ENCODE measurements at places on chromosomes 11 and 22. TPM values are rescaled to one million over a fixed set of nuclear protein-coding genes. Genes with fewer than 3 reads are reported as not detected.

The TOP3B gene
- 23.5 TPM for total RNA-seq

The SBF1 gene
- 34.5 TPM for total RNA-seq

The PGR gene
- total RNA-seq = 0.28 TPM

The IL17REL gene
- not detected for total RNA-seq

The CRKL gene
- 46.5 TPM for total RNA-seq

The KMT5B gene
- total RNA-seq = 36.0 TPM

The DEPDC7 gene
- 21.3 TPM for total RNA-seq

The OR52H1 gene
- not detected for total RNA-seq

The FAM227A gene
- 2.9 TPM for total RNA-seq

The PATE4 gene
- not detected for total RNA-seq

The UCP3 gene
- total RNA-seq = 0.80 TPM

The CNIH2 gene
- total RNA-seq = 1.7 TPM

The SCGB2A2 gene
- not detected for total RNA-seq

The RBM14 gene
- 31.1 TPM for total RNA-seq

The TMEM86A gene
- 1.7 TPM for total RNA-seq

GRCh38 chr11:37468344-37468743, 870.3 kb upstream of the RAG2 start:
- no peak overlapping the region for H3K4me3 ChIP-seq
- H3K36me3 ChIP-seq = no peaks in the 10 kb centered on the region
- no peaks in the 10 kb centered on the region for H3K4me1 ChIP-seq
- no peaks in the 10 kb centered on the region for H3K27me3 ChIP-seq
- H3K27ac ChIP-seq = no peak overlapping the region
- no peak for DNase-seq

DNA sequence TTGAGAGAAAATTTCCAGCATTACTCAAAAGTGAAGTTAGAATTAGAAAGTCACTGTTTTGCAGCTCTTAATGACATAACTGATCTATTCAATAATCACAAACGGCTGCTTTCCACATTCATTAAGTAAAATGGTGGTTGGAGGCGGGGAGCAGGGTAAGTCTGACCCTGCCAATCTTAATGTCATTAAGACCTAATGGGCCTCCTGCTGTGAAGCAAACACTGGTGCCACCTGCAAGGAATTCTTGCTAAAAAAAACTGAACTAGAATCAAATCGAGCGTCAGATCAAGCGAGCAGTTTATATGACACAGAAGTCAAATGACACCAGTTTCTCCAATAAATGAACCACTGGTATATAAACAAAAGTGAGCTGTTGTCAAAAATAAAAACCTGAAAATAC, 351.5 kb downstream of the BRD1 start:
- DNase-seq = no peak
- H3K4me3 ChIP-seq = no peak overlapping the region
- H3K27ac ChIP-seq = no peak overlapping the region

- no peak overlapping the region for H3K27ac ChIP-seq
- no peaks in the 10 kb centered on the region for H3K27me3 ChIP-seq
- DNase-seq = no peak
- H3K4me3 ChIP-seq = no peak overlapping the region
Observed at GRCh38 chr22:27650572-27650971, 151.0 kb downstream of the MN1 start.

DNA sequence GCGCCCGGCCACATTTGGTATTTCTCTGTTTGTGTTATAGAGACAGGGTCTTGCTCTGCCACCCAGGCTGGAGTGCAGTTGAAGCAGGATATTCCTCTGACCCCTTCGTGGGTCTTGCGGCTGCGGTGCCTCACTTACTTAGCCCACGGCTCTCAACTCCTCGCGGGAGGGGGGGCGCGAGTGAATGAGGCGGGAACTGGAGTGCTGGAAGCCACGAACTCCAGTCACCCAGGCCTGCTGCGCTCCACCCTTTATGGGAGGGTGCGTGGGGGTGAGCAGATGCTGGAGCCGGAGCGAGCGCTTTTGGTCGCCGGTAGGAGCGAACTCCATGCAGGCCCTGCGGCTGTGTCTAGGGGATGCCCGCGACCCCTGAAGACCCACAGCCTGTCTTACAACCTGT, 1.8 kb downstream of the C11orf54 start:
- H3K4me1 ChIP-seq = peaks cover 21% of the 10 kb centered on the region
- H3K4me3 ChIP-seq = no peak overlapping the region
- no peak for DNase-seq
- H3K27me3 ChIP-seq = no peaks in the 10 kb centered on the region
- H3K36me3 ChIP-seq = peaks cover 8% of the 10 kb centered on the region

GRCh38 chr11:67277231-67277961, 11.1 kb downstream of the GRK2 start:
- H3K4me3 ChIP-seq = no peak overlapping the region
- DNase-seq = no peak
- H3K27ac ChIP-seq = no peak overlapping the region

DNA sequence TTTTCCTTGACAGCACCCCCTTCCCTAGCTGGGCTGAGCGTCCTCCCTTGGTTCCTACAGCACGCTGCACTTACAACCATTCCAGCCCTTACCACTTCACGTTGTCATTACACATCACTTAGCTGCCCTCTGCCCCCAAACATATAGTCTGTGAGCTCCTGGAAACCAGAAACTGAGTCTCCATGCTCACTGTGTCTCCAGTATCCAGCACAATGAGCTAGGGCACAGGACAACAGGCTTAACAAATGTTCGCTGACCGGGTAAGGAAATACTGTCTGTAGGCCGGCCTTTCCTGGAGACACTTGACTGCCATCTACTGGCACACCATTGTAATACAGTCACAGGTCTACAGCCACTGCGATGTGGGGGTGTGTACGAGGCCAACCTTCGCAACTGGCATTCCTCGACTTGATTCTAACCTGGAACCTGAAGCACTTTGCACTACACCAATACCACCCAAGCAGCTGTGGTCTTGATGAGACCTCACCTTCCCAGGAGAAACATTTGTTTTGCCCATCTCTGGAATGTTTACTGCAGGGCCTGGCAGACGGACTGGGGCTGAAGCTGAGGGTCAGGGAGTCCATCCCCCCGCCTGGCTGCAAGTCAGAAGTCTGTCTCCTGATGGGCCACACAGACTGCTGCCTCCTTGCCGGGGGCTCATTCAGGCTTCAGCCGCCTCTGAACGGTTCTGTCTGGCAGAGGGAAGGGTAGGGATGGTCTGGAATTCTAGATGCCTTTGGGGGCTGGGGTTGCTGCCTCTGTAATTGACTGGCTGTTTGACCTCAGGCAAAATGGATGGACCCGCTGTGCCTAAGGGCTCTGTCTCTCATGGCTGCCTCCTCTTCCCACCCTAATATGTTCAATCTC, 72.0 kb downstream of the SYN3 start:
- H3K4me1 ChIP-seq = peaks cover 18% of the 10 kb centered on the region
- peak overlapping the region; percentile 72 for H3K27ac ChIP-seq
- H3K36me3 ChIP-seq = no peaks in the 10 kb centered on the region
- H3K4me3 ChIP-seq = no peak overlapping the region

DNA sequence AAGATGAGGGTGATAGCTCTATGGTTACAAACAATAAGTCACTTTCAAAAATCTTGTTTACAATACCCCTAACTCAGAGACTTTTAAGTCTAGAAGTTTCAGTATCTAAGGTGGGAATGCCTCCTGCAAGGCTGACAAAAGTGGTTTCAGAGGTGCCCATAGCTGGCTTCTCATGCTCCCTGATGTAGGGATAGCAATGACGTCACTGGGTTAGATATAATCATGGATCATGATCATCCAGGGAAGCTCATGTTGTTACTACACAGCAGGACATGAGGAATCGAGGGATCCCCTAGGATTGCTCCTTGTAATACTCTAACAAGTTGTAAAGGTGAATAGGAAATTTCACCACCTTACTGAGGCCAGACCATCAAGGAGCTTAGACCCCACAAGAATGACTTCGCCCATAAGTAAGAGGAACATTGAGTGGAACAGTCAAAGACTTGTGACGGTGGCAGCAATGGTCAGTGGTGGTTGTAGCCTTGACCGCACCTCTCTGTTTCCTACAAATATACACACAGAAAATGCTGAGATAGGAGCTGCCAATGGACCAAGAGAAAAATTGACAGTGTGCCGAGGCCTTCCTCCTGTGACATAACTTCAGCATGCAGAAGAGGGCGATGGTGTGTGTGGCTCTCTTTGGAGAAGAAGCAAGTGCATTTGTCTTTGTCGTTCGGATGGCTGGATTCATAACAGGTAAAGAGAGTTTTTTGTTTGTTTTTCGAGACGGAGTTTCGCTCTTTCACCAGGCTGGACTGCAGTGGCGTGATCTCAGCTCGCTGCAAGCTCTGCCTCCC, 15.6 kb downstream of the APOL4 start:
- H3K27me3 ChIP-seq = no peaks in the 10 kb centered on the region
- H3K4me1 ChIP-seq = no peaks in the 10 kb centered on the region
- DNase-seq = no peak
- no peaks in the 10 kb centered on the region for H3K36me3 ChIP-seq

- H3K27me3 ChIP-seq = no peaks in the 10 kb centered on the region
- peaks cover 12% of the 10 kb centered on the region for H3K4me1 ChIP-seq
- DNase-seq = no peak
- no peak overlapping the region for H3K27ac ChIP-seq
- no peaks in the 10 kb centered on the region for H3K36me3 ChIP-seq
Observed at GRCh38 chr11:129852125-129852740, 36.6 kb downstream of the TMEM45B start.

DNA sequence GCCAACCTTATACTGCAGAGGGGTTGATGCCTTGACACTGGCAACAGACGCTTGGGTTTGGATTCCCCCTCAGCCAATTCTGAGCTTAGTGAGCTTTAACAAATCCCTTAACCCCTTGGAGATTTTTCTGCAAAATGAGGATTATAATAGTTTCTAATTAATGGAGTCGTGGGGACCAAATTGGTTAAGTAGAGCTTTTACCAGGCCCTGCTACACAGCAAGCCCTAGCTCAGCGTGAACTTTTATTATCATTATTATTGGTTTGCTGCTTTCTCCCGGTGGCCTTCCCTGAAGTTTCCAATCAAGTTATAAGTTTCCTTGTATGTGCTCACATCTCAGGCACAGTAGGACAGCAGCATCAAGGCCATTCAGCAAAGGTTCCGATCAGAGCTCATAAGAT, 156.6 kb upstream of the GUCY1A2 start:
- H3K4me1 ChIP-seq = no peaks in the 10 kb centered on the region
- no peak for DNase-seq
- H3K27ac ChIP-seq = no peak overlapping the region
- no peaks in the 10 kb centered on the region for H3K27me3 ChIP-seq

- H3K4me1 ChIP-seq = no peaks in the 10 kb centered on the region
- no peaks in the 10 kb centered on the region for H3K27me3 ChIP-seq
- peak overlapping the region; percentile 14 for H3K27ac ChIP-seq
- H3K4me3 ChIP-seq = no peak overlapping the region
- DNase-seq = peak; percentile 48
- H3K36me3 ChIP-seq = no peaks in the 10 kb centered on the region
Observed at GRCh38 chr22:41526830-41527799, 17.2 kb downstream of the POLR3H start.

- peaks cover 28% of the 10 kb centered on the region for H3K4me1 ChIP-seq
- no peak overlapping the region for H3K4me3 ChIP-seq
Observed at GRCh38 chr11:125173556-125173955, 9.0 kb downstream of the PKNOX2 start.

- no peak overlapping the region for H3K4me3 ChIP-seq
- H3K27ac ChIP-seq = peak overlapping the region; percentile 20
- no peaks in the 10 kb centered on the region for H3K36me3 ChIP-seq
- no peaks in the 10 kb centered on the region for H3K27me3 ChIP-seq
- DNase-seq = no peak
Observed at GRCh38 chr11:74444173-74444826, 23.0 kb downstream of the KCNE3 start.

DNA sequence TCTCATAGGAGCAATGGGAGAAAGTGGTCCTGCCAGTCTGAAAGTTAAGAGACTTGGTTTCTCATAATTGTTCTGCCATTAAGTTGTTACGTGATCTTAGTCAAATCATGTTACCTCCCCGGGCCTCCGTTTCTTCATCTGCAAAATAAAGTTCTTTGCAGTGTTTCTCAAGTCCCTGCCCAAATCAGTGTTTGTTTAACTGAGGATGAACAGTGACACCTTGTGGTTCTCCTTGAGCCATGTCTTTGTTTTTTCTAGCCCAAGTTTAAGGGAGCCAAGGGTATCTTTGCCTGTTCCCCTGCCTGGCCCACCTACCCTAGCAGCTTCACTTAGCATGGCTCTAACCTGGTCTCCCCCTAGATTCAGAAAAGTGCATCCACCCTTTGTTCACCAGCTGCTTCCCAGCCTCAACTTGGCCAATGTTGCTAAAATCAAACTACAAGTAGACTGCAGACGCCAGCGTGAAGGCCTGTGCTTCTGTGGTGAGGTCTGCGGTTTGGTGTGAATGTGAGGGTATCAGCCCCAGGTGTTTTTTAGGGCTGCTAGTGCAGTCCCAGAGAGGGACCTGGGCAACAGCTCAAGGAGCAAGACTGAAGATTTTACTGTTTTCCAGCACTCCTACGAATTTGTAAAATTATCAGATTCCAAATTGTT, 35.5 kb downstream of the FZD4 start:
- H3K27ac ChIP-seq = peak overlapping the region; percentile 41
- peak; percentile 63 for DNase-seq
- H3K4me3 ChIP-seq = no peak overlapping the region
- H3K4me1 ChIP-seq = peaks cover 14% of the 10 kb centered on the region
- H3K27me3 ChIP-seq = no peaks in the 10 kb centered on the region

DNA sequence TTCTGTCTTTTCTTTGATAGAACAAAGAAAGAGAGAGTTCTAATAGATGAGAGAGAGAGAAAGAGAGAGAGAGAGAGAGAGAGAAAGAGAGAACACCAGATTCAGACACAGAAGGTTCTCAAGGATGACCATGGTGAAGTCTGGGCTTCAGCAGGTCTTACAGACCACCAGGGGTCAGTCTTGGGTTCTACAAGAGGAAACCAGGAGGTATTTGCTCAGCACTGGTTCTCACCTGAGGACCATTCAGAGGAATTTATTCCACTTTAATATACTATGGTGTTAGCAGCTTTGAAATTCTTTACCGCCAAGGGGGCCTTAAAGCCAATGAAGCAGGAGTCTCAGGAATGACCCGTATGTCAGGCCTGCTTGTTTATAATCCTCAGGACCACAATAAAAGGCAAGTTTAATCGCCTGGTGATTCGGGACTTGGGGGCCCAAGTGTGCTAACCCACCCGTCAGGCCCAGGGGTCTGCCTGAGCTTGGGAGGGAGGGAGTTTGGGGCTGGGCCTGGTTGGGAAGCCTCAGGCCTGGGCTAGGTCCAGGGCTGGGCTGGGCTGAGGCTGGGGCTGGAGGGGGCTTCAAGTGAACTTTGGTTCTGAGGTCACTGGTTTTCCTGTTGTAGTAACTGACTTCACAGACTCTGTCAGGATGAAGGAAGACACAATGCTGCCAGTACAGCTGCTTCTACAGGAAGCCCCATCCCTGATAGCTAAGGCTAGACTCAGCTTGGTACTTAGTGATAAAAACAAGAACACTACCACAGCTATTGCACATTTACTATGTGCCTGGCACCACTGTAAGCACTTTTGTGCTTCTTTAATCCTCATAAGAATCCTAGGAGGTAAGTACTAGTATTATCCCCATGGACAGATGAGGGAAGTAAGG, 179.2 kb upstream of the ZBED5 start:
- no peak overlapping the region for H3K27ac ChIP-seq
- no peaks in the 10 kb centered on the region for H3K27me3 ChIP-seq
- H3K4me3 ChIP-seq = no peak overlapping the region

Data from hepatocyte (in vitro differentiated cells).